ENCODE measurements at places on chromosomes 1 and 21.
A peak's percentile ranks its signal among the peaks of the same experiment; 100 is the strongest.

GRCh38 chr1:28577052-28577678 is 14.9 kb upstream of the RAB42 start:
- no peak for DNase-seq

- no peak for DNase-seq
Observed at GRCh38 chr1:29471487-29472313, 235.4 kb downstream of the PTPRU start.

DNA sequence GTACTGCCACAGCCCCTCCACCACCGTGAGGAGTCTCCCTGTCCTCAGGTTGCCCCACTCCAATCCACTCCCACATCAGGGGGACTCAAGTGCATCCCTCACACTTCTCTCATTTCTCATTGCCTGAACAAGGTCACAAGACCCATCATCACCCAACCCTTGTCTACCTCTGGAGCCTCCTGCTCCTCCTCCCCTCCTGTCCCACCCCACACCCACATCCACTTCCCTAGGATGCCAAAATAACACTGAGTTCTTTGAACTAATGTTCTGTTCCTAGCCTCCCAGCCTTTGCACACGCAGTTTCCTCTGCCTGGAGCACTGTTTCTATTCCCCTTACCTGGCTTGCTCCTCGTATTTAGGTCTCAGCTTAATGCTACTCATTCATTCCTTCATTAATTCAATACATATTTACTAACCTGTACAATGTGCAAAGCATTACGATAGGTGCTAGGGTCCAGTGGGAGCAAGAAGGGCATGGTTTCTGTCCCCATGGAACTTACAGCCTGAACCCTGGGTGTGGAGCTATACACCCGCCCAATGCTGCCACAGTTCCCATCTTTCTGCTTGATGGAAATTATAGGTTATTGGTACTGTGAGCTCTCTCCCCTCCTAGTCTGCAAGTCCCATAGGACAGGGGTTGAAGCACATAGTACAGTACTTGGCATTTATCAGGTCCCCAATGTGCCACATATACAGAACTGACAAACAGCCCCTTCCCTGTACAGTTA is 96.1 kb upstream of the GRIK3 start:
- no peak for DNase-seq

DNA sequence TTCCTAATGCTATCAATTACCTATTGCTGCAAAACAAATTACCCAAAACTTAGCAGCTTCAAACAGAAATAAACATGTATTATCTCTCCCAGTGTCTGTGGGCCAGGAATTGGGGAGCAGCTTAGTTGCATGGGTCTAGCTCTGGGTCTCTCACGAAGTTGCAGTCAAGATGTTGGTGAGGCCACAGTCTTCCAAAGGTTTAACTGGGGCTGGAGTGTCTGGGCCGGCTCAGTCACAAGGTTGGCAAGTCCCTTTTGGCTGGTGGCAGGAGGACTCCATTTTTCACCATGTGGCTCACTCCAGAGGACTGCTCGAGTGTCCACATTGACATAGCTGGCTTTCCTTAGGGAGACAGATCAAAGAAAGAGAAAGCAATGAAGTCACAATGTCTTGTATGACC is 5.0 kb upstream of the LRP8 start:
- no peak for DNase-seq

GRCh38 chr1:156752843-156753482 is 1.5 kb upstream of the HDGF start:
- no peak for DNase-seq

DNA sequence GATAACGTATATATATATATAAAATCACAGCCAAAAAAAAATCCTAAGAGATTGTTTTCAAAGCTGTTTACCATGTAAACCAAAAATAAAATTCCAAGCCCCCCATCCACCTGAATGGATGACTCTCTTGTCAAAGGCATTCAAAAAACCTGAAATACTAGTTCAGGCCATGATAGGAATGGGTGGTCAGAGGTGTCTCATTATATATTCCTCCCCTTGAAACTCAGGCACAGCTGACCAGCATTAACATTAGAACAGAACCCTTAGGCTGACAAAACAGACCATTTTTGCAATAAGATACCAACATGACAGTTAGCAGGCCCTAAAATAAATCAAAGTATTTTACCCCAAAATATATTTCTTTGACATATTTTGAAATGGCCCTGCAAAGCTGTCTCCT is 122.5 kb downstream of the DNM3 start:
- no peak for DNase-seq

GRCh38 chr1:245843101-245843500 is 664.0 kb downstream of the SMYD3 start:
- DNase-seq = no peak

DNA sequence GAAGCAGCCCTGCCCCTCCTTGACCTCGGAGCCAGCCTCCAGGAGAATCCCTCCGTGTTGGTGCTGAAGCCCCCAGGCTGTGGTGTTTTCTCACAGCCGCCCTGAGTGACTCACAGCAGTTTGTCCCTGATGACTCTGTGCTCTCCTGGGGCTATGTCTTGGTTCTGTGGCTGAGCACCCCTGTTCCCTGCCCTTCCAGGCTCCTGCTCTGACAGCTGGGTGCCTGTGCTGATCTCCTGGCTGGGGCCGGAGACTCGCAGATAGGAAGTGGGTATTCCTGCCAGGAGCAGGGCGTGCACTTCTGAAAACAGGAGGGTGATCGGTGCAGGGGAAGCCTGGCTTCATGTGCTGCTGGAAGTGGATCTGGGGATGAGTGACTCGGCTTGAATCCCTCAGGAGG is 34.5 kb downstream of the POFUT2 start:
- DNase-seq = no peak

- no peak for DNase-seq
Observed at GRCh38 chr1:200130552-200130951, 103.0 kb downstream of the NR5A2 start.

GRCh38 chr1:110976089-110976488 is 12.4 kb upstream of the LRIF1 start:
- peak; percentile 17 for DNase-seq

DNA sequence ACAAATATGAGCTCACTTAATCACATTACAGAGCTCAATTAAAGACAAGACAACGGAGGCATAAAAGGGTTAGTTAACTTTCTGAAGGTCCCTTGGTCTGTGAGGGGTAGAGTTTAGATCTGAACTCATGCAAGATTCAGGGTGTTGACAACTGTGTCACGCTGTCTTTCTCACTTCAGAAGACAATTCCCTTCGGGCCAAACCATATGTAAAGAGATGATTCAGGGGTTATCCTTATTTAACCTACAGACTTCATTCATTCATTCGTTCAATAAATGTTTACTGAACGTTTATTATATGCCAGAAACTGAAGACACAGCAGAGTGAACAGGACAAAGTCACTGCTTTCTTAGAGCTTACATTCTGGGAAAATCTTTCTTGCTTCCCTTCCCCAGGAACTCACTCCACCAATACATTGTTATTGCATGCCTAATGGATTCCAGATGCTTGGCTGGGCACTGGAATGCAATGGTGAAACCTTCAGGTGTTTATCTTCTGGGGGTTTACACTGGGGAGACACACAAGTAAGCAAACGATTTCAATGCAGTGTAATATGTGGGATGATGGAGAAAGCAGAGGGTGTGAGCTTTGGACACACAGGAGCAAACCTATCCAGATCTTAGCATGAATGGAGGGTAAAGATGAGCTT is 6.4 kb downstream of the XCL1 start:
- peak; percentile 32 for DNase-seq

DNA sequence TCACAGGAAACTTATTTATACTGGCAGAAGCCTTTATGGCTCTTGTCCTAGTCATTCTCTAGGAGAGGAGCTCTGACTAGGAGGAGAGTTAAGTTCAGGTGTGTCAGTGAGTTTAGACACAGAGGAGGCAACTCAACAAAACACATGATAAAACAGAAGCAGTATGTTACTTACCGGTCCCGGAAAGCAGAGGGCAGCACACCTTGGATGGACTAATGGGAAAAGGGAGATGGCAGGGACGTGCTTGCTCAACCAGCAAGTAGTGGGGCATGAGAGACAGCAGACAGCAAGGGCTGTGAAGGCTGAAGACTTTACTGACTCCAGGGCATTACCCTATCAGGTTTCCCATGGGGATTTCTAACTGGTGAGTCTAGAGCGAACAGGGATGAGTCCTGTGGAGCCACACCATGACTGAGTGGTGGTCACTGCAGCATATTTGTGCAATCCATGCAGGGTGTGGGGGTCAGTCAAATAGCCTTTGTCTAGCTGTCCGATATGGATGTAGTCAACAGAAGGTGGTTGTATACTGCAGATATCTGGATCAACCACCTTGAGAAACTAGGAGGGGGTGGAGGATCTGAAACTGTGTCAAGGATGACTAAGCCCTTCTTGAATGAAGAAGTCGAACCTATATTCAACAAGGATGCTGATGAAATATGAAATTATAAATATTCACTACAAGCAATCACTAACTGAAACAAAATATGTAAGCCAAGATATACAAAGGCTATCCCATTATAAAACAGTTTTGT is 596.3 kb upstream of the CHRM3 start:
- no peak for DNase-seq

- DNase-seq = no peak
Observed at GRCh38 chr1:68294367-68295066, 62.2 kb upstream of the WLS start.

GRCh38 chr1:20508411-20508771 is 440 bp upstream of the MUL1 start:
- DNase-seq = no peak

GRCh38 chr1:87344231-87344630 is 15.6 kb downstream of the LMO4 start:
- DNase-seq = no peak

DNA sequence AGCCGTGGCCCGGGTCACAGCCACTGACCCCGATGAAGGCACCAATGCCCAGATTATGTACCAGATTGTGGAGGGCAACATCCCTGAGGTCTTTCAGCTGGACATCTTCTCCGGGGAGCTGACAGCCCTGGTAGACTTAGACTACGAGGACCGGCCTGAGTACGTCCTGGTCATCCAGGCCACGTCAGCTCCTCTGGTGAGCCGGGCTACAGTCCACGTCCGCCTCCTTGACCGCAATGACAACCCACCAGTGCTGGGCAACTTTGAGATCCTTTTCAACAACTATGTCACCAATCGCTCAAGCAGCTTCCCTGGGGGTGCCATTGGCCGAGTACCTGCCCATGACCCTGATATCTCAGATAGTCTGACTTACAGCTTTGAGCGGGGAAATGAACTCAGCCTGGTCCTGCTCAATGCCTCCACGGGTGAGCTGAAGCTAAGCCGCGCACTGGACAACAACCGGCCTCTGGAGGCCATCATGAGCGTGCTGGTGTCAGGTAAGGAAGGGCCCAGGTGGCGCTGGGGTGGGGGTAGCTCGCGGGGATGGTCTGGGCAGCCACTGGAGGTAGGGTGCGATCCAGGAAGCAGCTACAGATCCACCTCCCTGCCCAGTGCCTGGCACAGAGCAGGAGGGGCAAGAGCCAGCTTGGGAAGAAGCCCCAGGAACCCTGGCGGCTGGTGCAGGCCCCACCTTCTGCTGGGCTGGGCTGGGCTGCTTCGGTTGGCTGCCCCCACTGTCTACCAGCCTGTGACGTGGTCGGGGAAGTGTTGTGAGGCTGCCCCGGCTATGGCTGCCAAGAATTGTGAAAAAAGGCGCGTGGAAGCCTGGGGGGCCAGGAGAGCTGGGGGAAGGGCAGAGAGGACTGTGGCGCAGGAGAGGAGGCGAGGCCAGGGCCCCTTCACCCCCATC is 3.8 kb downstream of the CELSR2 start:
- DNase-seq = no peak

DNA sequence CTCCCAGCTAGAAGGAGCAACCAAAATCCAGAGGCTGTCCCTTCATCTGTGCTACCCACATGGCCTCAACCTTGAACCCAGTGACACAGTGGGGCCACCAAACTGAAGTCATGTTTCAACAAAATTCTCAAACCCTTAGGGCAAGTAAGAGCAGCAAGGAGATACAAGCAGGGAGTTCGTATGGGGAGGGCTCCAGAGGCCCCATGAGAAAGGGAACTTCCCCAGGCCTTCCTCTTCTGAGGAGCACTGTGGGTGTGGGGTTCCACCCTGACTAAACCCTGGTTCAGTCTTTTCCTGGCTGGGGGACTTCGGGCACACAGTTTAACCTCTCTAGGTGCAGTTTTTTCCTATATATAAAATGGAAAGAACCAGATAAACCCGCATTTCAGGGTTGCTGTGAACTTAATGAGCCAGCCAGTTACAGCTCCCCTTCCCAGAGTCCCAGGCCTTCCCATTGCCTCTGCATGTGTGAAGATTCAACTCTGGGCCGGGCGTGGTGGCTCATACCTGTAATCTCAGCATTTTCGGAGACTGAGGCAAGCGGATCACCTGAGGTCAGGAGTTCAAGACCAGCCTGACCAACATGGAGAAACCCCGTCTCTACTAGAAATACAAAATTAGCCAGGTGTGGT is 8.0 kb upstream of the THEMIS2 start:
- no peak for DNase-seq

DNA sequence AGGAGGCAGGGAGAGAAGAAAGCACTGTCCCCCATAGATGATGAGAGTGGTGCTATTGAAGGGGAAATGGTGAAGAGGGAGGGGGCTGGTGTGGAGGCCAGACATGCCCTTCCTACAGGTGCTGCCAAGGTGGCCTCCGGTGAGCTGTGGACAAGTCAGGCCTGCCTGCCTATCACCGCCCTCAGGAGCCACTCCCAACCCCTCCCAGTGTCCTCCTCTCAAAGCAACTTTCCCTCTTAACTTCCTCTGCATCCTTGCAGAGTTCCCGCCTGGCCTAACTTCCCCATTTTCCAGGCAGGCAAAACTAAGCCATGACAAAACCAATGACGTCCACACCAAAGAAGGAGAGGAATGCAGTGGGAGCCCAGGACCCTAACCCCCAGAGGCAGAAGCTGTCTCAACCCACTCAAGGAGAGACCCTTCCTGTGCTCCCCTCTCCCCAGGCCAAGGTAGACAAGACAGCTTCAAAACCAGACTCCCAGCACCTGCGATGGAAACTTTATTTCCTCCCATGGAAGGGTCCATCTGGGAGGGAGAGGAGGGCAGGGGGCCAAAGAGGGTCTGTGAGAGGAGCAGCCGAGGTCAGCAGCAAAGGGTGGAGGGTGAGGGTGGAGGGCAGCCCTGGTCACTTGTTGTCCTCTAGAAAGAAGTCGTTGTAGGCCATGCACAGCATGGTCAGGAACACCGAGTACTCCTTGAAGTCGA is 1.0 kb upstream of the S100A6 start:
- DNase-seq = no peak

- DNase-seq = no peak
Observed at GRCh38 chr1:77348549-77348948, 66.7 kb downstream of the AK5 start.

DNA sequence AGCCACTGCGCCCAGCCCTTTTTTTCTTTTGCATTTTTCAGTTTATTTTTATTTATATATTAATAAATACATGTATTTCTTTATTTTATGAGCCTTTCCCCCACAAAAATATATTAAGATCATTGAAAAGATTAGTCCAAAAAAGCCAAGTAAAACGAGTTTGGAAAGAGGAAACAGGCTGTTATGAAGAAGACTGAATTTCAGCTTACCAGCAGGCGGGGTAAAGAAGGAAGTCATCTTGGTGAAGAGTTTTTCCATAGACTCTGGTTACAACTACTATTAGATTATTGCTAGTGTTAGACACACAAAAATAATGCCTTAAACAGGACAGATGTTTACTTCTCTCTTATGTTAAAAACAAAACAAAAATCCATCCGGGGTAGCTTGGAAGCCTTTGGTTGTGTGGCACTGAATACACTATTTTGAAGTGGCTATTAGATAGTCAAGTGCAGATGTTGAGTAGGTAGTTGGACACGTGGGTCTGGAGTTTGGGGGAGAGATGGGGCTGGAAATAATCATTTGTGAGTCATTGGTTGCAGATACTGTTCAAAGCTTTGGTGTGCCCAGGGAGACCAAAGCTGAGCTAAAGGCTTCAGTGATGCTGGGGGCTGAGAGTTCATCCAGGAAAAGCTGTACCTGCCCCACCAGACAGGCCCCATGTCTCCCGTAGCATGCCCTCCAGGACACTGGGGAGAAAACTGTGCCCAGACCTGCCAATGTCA is 8.7 kb upstream of the LRRC71 start:
- DNase-seq = no peak

Measured in GM04503 (cell line).